Stimulated activated CD4-positive, alpha-beta T cell treated with anti-CD3 and anti-CD28 coated beads, TNF-alpha, amount 100 ng/mL, for 24 hours (primary cell): ENCODE measurements at places on chromosomes 5 and 9.

DNA sequence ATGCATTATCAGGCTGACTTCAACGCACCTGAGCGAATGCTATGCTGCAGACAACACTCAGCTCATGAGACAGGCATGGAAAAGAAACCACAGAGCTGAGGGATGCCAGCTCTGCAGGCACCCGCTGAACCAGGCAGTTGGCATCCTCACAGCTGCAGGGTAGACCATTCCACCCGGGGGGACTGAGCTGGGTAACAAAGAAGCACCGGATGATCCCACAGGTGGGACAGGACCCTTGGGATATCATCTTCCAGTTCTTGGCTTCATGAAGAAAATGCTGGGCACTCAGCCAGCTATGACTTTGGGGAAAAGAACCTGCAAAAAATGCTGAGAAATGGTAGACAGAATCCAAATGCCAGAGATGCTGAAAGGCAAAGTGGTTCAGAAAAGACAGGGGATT is 9.6 kb downstream of the EPB41L4B start:
- no peak for DNase-seq

- no peak for DNase-seq
These were observed 605 bp downstream of the CHSY3 start for GRCh38 chr5:129904667-129905472.

DNA sequence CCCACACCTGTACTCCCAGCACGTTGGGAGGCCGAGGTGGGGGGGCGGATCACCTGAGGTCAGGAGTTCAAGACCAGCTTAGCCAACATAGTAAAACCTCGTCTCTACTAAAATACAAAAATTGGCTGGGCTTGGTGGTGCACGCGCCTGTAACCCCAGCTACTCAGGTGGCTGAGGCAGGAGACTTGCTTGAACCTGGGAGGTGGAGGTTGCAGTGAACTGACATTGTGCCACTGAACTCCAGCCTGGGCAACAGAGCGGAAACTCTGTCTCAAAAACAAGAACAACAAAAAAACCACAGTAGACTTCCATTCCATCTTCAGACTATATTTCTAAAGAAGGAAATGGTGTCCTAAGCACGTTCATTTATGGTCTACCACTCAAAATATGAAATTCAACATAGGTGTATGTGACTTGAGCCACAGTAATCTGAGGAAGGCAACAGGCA is 14.2 kb upstream of the SERINC5 start:
- DNase-seq: no peak

- no peak for DNase-seq
These were observed 105.6 kb downstream of the PSD2 start for GRCh38 chr5:139901251-139901575.

GRCh38 chr5:173926359-173926758 is 38.2 kb downstream of the CPEB4 start:
- no peak for DNase-seq

DNA sequence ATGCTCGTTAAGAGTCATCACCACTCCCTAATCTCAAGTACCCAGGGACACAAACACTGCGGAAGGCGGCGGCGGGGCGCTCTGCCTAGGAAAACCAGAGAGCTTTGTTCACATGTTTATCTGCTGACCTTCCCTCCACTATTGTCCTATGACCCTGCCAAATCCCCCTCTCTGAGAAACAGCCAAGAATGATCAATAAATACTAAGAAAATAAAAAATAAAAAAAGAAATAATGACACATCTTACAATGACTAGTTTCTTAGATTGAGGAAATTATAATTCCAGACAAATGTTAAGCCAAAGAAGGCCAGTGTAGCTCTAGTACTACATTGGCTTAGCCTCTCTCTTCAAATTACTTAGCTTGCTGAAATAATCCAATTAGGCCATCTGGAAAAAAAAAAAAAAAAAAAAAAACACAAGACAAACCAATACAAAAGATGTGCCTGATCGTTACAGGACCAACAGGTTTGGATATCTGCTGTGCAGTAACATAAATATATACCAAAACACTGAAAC is 58.0 kb downstream of the ANXA2R start:
- no peak for DNase-seq

DNA sequence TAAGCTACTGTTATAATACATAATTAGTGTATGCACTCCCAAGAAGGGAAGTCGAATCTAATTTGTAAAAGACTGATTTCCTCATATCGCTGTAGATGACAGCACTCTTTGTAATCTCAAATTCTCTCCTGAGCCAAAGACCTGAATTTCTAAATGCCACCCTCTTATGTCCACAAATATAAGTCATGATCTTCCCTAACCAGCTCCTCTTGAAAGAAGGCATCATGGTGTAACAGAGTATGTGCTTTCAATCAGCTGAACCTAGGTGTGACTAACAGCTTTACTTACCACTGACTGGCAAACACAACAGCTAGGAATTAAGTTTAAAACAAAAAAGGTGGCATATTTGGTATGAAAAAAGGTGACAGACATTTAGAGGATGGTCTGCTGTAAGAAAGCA is 34.0 kb upstream of the CTNNAL1 start:
- no peak for DNase-seq
